ENCODE measurements at places on chromosomes 6 and 20. TPM values are rescaled to one million over a fixed set of nuclear protein-coding genes. Genes with fewer than 3 reads are reported as not detected.

DNA sequence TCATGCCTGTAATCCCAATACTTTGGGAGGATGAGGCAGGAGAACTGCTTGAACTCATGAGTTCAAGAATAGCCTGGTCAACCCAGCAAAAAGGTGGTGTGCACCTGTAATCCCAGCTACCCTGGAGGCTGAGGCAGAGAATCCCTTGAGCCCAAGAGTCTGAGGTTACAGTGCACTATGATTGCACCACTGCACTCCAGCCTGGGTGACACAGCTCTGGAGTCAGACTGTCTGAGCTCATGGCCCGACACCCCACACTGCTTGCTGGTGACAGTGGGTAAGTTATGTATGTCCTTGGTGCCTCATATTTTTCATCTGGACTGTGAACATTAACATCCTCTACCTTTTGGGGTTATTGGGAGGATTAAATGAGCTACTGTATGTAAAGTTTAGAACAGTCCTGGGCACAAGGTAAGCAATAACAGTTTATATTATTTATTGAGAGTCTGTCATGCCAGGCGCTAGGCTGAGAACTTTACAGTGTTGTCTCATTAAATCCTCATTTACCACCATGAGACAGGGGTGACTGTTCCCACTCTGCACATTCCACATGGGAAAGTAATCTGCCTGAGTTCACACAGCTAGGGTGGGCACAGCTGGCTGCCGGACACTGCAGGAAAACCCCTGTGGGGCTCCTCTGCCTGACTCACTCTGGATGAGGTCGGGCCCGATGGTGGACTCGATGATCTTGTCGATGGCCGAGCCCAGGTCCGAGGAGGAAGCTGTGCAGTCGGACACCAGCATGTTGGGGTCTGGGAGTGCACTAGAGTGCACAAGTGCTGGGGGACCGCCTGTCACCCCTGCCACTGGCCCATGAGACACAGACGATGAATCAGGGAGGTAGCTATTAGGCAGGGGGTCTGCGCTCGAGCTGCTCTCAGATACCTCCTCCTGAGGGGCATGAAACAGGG lies 2.9 kb downstream of the ZNF335 start:
- DNase-seq, result no peak

DNA sequence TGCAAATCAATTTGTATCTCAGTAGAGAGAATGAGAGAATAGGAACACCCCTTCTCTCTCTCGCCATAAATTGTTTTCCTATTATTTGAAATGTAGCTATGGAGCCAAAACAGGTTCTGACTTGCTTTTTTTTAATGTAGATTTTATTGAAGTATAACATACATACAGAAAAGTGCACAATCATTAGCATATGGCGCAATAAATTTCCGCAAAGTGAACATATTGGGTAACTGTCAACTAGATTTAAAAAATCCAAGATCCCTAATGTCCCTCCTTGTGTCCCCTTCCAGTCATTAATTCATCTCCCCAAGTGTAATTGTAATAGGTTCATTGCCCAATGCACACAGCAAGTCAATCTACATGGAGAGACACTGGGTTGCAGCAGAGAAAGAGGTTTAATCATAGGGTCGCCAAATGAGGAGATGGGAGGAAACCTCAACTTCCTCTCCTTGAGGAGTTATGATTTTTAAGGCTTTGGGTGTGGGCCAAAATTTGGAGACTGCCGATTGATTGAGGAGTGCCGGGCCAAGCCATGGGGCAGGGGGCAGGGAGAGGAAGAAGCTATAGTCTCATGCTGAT lies 43.3 kb upstream of the TGM3 start:
- no peak for DNase-seq

GRCh38 chr6:6024220-6024619 lies 17.5 kb upstream of the NRN1 start:
- DNase-seq, result no peak

DNA sequence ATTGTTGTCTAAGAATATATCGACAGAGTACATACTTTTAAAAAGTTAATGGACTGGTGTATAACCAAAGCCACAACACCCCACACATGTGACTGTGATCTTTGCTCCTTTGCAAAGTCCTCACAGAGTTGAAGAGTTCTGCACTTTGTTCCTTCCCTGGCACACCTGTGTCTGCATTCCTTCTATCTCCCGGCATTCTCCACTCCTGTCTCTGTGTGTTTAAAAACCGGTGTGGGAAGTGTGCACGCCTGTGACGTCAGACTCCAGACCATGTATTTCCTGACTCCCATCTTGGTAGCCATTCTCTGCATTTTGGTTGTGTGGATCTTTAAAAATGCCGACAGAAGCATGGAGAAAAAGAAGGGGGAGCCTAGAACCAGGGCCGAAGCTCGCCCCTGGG lies at the start of gene IYD:
Gene IYD (plus strand): TSS at position 251 of the 400 bp plus-strand sequence. CDS start 20 bp downstream, at position 271.
- DNase-seq, result no peak

GRCh38 chr6:168545428-168545827 lies 104.4 kb downstream of the SMOC2 start:
- DNase-seq, result no peak

DNA sequence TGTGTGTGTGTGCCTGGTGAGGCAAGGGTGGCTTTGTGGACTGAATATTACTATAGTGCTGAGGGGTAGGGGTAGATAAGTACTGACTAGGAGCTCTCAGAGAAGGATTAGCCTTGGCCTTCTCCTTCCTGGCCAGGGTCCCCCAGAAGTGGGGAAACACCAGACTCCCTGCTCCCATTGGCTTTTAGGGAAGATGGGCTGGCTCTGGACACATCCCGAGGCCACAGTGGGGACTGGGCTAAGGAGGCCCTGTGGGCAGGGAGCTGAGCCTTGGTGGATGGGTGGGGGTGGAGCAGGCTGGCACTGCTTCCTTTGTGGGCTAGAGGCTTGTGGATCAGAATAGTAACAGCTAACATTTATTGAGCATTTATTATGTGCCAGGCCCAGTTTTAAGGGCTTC lies 3.1 kb downstream of the EPB41L1 start:
- DNase-seq, result no peak

- no peak for DNase-seq
Measured at GRCh38 chr20:38337561-38338140, 8.6 kb upstream of the LBP start.

DNA sequence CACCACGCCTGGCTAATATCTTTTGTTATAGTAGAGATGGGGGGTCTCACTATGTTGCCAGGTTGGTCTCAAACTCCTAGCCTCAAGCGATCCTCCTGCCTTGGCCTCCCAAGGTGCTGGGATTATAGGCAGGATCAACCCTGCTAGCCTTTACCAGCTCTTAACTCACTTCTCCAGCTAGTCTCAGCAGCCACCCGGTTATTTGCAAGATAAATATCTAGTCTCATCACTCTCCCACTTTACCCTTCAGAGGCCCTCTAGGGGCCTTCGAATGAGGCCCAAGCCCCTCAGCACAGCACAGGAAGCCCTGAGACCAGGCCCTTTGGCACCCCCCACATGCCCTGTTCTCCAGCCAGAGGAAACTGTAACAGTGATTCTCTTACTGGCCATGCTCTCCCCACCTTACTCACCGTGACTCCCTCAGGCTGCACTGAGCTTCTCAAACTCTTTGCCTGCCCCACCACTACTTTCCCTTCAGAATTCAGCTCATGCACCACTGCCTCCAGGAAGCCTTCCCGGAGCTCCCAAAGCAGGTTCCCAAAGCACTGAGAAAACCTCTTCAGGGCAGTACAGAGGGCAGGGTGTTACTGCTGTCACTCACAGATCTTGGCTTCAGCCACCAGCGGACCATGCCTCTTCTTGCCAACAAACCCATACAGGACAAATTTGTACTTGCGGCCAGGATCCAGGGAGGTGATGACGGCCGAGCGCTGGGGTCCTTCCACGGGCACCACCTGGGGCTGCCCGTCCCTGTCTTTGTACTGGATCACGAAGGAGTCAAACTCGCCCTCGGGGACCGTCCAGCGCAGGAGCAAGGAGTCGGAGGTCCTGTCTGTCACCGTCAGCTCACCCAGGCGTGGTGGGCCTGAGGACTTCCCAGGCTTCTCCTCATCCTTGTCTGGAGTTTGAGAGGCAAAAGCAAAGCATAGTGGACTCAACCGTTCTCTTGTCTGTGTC lies 25.0 kb downstream of the TNXB start:
- DNase-seq, result no peak

- peak; percentile 94 for DNase-seq
Measured at GRCh38 chr6:30556066-30556905, at the start of gene GNL1. Gene GNL1, minus strand, starts transcription at chr6:30556489. Its CDS starts 286 bp downstream, at chr6:30556203.

DNA sequence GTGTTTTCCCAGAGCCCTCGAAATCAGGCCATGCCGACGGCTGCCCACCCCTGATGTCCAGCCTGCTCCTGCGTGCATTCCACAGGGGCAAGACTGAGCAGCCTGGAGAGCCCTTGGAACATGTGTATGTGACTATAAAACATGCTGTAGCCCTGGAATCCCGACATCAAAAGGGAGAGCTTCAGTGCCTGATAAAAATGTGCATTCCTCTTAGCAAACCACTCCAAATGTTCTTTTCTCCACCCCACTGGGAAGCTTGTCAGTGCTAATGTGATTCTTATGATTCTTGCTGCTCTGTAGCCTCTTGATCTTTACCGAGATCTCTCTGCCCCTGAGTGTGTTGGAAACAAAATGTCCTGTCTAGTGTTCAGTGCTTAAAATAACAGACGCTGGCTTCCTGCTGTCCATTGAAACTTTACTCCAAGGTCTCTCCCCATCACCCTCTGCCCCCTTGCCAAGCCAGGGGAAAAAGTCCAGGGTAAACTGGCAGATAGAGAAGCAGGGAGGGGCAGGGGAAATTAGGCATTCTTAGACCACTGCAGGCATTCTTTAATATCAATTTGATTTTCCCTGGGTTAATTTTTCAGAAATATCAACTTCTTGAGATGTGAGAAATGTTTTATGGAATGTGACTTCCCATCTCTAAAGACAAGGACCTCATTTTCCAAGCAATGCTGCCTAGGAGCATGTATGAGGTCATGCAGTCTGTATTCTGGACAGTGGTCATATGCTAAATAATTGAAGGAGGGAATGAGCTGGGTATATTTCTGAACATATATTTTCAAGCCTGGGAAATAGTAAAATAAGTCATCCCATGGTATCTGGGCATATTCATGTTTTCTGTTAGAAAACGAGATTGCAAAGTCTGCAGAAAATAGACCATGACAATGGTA lies 73.8 kb upstream of the ISM1 start:
- peak; percentile 18 for DNase-seq

DNA sequence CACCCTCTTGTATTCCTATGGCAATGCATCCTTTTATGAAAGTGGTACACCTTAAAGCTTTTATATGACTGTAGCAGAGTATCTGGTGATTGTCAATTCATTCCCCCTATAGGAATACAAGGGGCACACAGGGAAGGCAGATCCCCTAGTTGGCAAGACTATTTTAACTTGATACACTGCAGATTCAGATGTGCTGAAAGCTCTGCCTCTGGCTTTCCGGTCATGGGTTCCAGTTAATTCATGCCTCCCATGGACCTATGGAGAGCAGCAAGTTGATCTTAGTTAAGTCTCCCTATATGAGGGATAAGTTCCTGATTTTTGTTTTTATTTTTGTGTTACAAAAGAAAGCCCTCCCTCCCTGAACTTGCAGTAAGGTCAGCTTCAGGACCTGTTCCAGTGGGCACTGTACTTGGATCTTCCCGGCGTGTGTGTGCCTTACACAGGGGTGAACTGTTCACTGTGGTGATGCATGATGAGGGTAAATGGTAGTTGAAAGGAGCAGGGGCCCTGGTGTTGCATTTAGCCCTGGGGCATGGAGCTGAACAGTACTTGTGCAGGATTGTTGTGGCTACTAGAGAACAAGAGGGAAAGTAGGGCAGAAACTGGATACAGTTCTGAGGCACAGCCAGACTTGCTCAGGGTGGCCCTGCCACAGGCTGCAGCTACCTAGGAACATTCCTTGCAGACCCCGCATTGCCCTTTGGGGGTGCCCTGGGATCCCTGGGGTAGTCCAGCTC lies 292.1 kb downstream of the ESR1 start:
- DNase-seq, result no peak

GRCh38 chr20:10644458-10645204 lies 29.2 kb downstream of the JAG1 start:
- DNase-seq, result no peak

DNA sequence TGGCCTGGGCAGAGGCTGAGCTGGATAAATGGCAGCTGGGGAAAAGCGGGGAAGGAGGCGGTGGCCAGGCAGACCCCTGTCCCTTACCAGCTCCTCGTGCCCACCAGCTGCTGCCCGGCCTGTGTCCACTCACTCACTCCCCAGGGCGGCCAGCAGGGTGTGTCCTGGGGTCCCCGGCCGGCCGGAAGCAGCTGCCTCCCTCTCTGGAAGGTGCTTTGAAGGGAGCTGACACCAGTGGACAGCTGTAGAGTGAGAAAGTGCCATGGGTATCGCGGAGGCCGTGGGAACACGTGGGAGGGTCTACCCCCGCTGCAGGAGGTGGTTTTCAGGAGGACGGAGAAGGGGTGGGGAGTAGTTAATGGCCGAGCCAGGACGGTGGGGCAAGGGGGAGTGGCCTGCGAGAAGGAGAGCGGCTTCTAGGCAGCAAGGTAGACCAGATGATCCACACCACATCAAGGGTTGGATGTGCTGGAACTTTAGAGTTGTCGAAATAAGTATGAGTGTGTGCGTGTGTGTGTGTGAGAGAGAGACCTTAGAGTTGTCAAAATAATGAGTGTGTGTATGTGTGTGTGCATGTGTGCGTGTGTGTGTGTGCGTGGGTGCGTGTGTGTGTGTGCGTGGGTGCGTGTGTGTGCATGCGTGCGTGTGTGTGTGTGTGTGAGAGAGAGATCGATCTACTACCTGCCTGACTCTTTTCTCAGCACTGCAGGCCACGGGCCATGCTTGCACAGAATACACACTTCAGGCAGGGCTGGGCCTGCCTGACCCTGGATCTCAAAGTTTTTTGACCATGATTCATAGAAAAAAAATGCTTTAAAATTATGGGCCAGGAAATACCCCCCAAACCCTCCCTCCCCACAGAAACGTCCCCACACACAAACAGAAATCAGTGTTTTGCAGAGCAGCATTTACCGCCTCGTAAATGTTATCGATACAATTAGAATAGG lies 43.9 kb downstream of the CDH4 start:
- no peak for DNase-seq

DNA sequence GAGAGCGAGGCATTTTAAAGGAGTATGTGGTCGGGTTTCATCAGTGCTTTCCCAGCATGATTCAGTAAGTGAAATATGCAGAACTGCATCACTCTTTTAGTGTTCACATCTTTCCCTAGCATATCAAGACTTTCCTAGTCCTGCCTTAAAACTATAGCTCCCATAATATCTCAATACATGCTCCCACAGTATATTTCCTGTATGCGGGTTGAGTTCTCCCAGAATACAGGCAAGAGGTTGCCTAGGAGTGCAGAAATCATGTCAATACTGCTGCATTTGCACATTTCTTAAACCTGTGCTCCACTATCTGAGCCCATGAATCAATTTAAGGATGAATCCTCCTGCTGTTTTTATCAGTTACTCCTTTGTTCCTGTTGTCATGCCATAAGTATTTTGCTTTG lies 386.6 kb upstream of the SLC35B3 start:
- no peak for DNase-seq

The CDK5RAP1 gene
- total RNA-seq, result 14.0 TPM

The LIN28B gene
- 0.20 TPM for total RNA-seq

The NHSL1 gene
- 21.6 TPM for total RNA-seq

The FAM83D gene
- total RNA-seq, result 6.8 TPM

Data from skin of body (tissue), 3 donors.